OCI-M1 (cell line): ENCODE measurements at places on chromosomes 2 and 18.

DNA sequence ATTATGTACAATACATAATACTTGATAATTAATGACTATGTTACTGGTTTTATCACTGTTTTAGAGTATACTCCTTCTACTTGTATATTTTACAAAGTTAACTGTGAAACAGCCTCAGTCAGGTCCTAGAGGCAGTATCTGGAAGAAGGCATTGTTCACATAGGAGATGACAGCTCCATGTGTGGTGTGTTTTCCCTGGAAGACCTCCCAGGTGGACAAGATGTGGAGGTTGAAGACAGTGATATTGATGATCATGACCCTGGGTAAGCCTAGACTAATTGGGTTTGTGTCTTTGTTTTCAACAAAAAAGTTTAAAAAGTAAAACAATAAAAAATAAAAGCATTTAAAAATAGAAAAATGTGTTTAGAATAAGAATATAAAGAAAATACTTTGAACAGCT is 96.4 kb downstream of the TRIB2 start:
- DNase-seq = no peak

- DNase-seq = no peak
Measured at GRCh38 chr2:692767-693166, 15.6 kb upstream of the TMEM18 start.

- no peak for DNase-seq
Measured at GRCh38 chr18:58606236-58606635, 22.7 kb downstream of the ALPK2 start.

DNA sequence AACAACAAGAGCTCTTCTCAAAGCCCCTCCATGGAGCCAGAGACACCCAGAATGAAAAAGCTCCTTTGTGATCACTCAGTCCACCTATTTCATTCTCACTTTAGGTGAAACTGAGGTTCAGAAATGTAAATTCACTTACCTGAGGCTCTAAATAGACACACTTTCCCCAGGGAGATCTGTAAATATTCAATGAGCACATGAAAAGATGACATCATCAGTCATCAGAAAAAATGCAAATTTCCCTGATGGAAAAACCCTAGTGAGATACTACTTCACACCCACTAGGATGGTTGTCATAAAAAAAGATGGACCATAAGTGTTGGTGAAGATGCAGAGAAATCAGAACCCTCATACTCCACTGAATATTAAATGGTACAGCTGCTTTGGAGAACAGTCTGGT is 339.2 kb downstream of the EN1 start:
- no peak for DNase-seq

DNA sequence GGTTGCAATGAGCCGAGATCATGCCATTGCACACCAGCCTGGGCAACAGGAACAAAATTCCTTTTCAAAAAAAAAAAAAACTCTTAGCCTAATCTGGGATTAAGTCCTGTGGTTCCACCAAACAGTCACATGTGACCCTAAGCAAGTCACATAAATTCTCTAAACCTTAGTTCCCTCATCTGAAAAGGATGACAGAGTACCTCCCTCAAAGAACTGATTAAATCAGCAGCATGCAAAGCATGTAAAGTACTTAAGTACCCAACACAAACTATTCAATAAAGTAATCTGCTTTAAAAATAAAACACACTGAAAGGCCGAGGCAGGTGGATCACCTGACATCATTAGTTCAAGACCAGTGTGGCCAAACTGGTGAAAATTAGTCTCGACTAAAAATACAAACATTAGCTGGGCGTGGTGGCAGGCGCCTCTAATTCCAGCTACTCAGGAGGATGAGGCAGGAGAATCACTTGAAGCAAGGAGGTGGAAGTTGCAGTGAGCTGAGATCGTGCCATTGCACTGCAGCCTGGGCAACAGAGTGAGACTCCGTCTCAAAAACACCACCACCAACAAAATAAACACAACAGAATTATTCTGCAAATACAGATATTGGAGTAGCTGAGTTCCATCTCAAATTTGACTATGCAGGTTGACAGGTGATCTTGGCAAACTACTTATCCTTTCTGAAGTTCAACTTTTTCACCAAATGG is 7.0 kb downstream of the USP34 start:
- DNase-seq = peak; percentile 59

GRCh38 chr2:142734231-142734630 is 143.2 kb upstream of the KYNU start:
- peak; percentile 8 for DNase-seq

DNA sequence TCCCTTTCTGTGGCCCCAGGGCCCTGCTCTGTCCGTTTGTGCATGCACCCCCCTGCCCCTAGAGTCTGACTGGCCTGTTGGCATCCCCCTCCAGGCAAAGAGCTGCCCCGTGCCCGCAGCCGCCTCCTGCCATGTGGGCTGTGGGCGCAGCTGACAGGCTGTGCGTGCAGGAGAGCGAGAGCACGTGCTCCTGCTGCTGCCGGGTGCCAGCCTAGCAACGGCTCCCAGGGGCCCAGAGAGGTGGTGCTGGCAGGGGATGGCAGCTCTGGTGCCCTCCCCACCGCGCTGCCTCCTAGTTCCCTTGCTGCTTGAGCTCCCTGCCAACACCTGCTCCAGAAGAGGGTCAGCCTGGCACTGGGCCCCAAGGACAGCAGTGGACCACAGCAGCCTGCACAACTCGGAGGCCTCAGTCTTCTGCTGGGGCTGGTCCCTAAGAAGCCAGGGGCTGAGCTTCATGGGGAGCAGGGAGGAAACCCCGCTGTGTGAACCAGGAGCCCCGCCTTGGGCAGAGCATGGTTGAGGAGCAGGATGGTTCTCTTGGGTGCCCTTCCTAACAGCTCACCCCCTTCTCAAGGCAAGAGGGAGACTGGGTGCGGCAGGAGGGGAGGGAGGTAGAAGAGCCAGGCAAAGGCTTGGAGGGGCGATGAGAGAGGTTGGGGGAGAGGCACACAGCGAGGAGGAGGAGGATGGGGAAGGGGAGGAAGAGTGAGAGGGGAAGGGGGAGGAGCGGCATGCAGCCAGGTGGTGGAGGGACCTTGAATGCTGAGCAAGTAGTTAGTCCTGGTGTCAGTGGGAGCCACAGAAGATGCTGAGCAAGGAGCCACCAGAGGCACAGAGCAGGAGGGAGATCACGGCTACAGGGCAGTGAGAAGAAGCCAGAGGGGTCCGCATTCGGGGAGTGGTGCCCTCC is 23.8 kb upstream of the PTMA start:
- DNase-seq = no peak

- DNase-seq = peak; percentile 10
Measured at GRCh38 chr2:191369034-191369433, 123.8 kb downstream of the MYO1B start.
